Activated T-cell treated with anti-CD3 and anti-CD28 coated beads, Interleukin-2, amount 50 U/mL, for 72 hours (primary cell): ENCODE measurements at places on chromosomes 11 and 22.
A peak's percentile ranks its signal among the peaks of the same experiment; 100 is the strongest.

- DNase-seq = no peak
Measured at GRCh38 chr22:21697880-21698279, 32.1 kb downstream of the PPIL2 start.

DNA sequence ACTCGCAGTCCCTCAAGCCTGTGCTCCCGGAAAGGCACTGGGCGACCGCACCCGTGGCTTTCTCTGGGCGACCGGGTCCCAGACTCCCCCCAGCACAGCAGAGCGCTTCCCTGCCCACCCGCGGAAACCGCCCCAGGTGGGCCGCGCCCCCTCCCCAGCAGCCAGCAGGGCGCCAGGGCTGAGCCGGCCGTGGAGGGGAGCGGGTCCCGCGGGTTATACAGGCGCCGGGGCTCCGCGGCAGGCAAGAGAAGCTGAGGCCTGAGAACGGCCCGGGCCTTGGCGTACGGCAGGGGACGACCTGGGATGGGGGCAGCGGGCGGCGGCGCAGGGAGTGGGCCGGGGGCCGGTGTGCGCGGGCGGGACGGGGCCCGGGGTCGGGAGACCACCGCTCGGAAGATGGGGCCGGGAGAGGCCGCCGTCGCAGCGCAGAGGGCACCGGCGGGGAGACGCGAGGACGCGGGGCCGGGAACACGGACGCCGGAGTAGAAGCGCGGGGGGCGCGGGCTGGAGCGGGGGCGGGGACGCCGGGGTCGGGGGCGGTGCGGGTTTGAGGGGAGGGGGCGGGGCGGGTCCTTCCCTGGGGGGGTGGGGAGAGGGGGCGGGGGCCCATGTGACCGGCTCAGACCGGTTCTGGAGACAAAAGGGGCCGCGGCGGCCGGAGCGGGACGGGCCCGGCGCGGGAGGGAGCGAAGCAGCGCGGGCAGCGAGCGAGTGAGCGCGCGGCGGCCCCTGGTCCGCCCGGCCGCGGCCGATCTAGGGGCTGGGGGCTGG, at the start of gene MDK:
Gene MDK, plus strand, starts transcription at position 622 of the 771 bp plus-strand sequence. CDS start 389 bp downstream, outside the sequence.
- DNase-seq = peak; percentile 38

GRCh38 chr22:20494978-20495860, at the start of gene KLHL22:
Gene KLHL22 (minus strand): TSS chr22:20495795. CDS start chr22:20489211, 6,584 bp downstream.
- DNase-seq = peak; percentile 48

DNA sequence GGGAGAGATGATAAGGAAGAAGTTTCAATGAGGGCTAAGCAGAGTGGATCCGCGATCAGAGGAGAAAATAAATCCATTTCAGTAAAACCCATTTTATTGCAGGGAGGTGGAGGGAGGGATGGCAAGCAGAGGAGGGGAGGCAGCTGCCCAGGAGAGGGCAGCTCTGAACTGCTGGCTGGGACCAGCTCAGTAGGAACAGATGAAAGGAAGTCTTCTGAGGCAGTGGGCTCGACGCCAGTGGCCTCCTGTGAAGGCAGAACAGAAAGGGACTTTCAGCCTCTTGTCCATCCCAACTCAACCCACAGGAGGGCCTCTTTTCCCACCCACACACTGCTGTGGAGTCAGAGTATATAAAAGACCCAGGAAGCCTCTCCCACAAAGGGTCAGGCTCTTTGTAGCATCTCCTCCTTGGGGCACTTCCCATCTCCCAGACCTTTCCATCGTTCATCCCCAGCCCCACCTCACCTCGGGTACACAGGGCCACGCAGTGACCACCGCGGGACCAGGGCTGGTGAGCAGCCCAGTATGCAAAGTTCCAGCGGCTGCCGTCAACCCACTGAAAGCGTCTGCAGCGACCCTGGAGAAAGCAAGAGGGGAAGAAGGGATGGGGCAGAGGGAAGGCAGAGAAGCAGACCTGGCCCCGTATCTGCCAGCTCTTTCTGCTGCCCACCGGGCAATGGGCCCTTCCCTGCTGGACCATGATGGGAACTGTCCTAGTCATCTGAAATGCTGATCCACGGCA, 3.0 kb downstream of the PRG2 start:
- DNase-seq = no peak

- peak; percentile 35 for DNase-seq
Measured at GRCh38 chr22:41770715-41771468, 29.6 kb upstream of the CCDC134 start.

DNA sequence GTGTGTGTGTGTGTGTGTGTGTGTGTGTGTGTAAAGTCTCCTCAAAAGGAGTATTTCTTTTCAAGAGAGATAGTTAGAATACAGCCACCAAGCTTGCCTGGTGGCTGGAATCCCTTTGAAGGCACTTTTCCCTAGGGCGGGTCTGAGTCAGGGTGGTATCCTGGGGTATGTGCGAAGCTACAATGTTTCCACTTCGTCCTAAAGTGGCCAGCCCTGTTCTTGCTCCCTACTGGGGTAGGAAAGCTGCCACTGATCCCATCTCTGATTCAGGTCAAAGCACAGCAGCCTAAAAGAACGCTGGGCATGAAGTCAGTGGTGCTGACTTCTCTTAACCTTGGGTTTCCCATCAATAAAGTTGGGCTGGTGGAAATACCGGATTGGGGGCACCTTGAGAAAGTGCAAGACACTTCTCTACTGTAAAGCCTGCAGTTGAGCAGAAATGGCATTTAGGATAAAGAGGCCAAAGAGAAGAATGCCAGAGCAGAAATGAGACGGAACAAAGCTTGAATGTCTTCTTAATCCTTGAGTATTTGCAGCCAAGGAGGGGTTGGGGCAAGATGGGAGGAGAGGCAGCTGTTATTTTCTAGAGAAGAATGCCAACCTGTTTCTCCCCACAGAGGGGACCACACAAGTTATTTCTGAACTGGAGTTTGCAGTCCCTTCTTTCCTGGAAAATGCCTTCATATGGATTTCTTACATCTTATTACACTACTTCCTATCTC, 35.3 kb downstream of the ZNRF3 start:
- no peak for DNase-seq

GRCh38 chr11:74403607-74404321, 5.5 kb upstream of the PGM2L1 start:
- DNase-seq = no peak

- DNase-seq = no peak
Measured at GRCh38 chr22:38228326-38228872, 26.6 kb downstream of the MAFF start.

- DNase-seq = no peak
Measured at GRCh38 chr11:68621826-68622225, 62.5 kb upstream of the GAL start.

- no peak for DNase-seq
Measured at GRCh38 chr11:72233773-72234513, 9.4 kb downstream of the INPPL1 start.

DNA sequence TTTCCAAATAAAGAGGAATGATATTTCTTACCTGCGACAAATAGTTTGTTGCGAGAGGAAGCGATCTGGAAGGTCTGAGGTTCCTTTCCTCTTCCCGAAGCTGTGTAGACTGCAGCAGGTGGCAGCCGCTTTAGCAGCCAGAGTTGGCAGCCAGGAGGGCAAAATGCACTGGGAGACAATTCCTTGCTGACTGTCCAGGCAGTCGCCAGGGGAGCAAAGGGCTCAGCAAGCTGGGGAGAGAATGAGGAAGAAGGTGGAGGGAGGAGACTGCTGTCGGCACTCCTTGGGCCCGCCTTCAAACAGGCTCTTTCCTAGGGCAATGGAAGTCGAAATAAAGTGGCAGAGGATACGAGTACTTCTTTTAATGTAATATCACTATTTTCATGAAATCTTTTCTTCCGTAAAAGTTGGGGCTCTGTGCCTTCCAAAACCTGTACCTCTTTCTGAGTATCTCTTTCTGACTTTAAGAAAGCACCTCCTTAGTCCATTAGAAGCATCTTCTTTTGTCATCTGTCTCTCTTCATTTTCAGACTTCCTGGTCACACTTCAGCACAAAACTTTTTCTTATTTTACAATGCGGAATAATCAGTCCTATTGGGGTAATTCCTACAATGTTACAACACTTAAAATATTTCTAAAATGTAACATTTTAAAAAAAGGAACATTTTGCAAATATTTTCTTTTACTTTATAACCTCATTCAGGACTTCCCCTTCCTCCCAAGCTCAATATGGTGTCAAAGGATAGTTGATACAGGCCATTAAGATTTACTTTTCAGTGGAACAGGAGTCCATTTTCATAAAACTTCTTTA, at the start of gene IL18:
Gene IL18, minus strand, starts transcription at position 220 of the 811 bp plus-strand sequence. CDS start 9,041 bp downstream, outside the sequence.
- DNase-seq = no peak

DNA sequence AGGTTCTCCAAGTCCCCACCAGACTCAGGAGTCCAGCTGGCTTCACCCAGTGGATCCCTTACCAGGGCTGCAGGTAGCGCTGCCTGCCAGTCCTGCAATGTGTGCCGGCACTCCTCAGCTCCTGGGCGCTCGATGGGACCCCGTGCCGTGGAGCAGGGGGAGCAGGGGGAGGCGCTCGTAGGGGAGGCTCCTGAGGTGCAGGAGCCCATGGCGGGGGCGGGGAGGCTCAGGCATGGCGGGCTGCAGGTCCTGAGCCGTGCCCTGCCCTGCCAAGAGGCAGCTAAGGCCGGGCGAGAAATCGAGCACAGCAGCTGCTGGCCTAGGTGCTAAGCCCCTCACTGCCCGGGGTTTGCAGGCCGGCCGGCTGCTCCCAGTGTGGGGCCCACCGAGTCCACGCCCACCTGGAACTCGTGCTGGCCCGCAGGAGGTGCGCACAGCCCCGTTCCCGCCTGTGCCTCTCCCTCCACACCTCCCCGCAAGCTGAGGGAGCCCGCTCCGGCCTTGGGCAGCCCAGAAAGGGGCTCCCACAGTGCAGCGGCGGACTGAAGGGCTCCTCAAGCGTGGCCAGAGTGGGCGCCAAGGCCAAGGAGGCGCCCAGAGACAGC, 792.9 kb upstream of the CCDC179 start:
- no peak for DNase-seq

DNA sequence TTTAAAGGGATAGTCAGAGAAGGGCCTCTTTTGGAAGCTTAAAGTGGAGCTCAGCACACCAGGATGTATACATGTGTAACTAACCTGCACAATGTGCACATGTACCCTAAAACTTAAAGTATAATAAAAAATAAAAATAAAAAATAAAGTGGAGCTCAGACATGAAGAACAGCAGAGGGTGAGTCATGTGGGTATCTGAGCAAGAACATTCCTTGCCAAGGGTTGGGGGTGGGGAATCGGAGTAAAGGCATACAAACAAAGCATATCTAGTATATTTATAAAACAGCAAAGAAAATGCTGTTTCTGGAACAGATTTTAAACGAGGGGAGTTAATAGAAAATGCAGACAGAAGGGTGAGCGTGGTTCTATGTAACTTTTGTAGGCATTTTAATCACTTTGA, 562.6 kb upstream of the ANO3 start:
- no peak for DNase-seq

- DNase-seq = no peak
Measured at GRCh38 chr11:78972590-78972989, 397.9 kb upstream of the NARS2 start.

- no peak for DNase-seq
Measured at GRCh38 chr11:131584785-131585592, 214.6 kb downstream of the NTM start.

- DNase-seq = no peak
Measured at GRCh38 chr11:30683176-30683575, 97.0 kb upstream of the MPPED2 start.

- DNase-seq = no peak
Measured at GRCh38 chr11:66789097-66789890, 53.9 kb upstream of the RCE1 start.

- DNase-seq = no peak
Measured at GRCh38 chr22:34886812-34887211, 179.1 kb upstream of the ISX start.

- DNase-seq = no peak
Measured at GRCh38 chr11:117483372-117483771, 155.7 kb downstream of the CEP164 start.

DNA sequence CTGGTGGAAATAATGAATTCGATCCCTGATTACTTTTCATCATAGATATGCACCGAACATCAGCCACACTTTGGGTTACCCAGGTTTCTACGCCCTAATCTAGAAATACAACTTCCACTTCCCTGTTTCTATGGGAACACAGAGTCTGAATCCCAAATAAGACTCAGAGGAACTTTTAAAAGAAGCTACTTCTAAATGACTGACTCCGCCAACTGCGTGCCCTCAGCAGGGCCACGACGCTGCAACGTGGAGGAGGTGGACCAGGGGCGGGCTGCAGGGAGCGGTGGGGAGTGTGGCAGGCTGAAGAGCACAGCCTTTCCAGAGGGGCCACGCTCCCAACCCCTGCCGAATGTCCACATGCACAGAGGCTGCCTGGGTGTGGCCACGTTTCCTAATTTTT, 304.0 kb downstream of the SHANK2 start:
- no peak for DNase-seq

- DNase-seq = no peak
Measured at GRCh38 chr11:21464601-21465193, 728.2 kb upstream of the ANO5 start.

- DNase-seq = no peak
Measured at GRCh38 chr11:78319453-78319955, 98.1 kb downstream of the GAB2 start.

GRCh38 chr11:113447621-113448315, 27.4 kb downstream of the DRD2 start:
- DNase-seq = no peak

DNA sequence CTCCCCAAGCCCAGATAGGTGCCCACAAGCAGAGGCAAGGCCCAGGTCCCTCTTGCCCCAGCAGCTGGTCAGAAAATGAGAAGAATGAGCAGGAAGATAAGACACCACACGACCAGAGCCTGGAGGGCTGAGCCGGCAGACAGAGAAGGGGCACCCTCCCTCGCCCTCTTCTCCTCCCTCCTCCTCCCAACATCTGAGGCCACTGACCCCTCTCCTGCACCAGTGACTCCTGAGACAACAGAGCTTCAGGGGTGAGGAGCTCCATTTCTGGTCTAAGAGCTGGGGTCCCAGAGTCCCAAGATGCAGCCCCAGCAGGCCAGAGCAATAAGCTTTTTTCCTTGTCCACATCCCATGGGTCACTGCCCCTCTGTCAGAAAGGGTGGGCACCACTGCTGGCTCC, 159.2 kb downstream of the TRIM29 start:
- no peak for DNase-seq

- no peak for DNase-seq
Measured at GRCh38 chr22:23911318-23911980, 17.3 kb downstream of the MIF start.

- DNase-seq = peak; percentile 27
Measured at GRCh38 chr11:16604794-16605388, 133.6 kb upstream of the C11orf58 start.
